ENCODE measurements at places on chromosomes 5 and 9.

DNA sequence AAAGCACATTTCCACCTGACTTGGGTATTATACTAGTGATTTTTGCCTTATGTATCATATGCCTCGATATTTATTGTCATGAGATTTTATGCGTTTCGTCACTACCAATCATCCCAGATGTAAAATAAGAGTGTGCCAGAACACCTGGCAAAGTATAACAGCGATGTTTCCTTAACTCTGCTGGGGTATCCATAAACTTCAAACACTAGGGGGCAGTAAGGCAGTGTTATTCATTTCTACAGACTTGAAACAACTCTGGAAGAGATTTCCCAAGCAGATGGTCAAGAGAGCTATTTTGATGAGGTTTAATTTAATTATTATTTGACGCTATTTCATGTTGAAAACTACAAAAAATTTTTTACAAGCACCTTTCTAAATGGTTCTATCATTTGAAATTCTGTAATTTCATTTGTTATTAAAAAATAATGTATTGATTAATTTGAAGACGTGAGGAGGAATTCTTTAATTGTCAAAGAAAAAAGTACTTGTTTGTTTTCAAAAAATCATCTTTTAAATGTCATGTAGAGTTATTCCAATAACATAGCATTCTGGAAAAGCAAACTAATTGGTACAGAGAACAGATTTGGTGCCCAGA is 388.5 kb upstream of the CTNND2 start:
- no peaks in the 10 kb centered on the region for H3K36me3 ChIP-seq
- no peak overlapping the region for H3K4me3 ChIP-seq
- H3K27me3 ChIP-seq: no peaks in the 10 kb centered on the region
- no peak overlapping the region for H3K27ac ChIP-seq

DNA sequence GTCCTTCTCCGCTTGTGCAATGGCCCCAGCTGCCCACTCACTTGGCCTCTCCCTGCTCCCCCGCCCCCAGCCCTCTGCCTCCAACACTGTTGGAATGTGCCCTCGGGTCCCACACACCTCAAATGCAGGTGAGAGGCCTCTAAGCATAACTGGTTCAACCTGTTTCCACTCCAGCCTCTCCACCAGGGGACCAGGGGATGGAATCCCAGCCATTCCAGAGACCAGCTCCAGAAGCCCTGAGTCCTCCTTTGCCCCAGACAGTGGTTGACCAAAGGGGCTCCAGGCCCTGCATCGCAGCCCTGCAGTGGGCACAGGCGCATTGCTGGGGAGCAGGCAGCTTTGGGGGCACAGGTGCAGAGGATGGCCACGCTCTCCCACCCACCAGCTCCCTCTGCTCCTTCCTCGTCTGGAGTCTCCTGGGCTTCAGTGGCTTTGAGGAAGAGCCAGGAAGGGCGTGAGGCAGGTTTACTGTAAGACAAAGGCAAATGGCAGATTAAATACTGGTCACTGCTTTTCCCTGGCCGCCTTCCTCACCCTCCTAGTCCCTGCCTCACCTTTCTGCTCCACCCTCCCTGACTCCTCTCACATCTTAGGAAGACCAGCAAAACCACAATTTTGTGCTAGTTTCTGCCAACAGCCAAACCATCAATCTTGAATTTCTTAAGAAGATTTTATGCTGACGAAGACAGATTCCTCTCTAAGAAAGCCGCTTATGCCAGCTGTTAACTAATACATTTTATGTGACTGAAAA is 29.1 kb upstream of the IRX2 start:
- no peaks in the 10 kb centered on the region for H3K36me3 ChIP-seq
- no peak overlapping the region for H3K27ac ChIP-seq
- H3K4me1 ChIP-seq: no peaks in the 10 kb centered on the region

DNA sequence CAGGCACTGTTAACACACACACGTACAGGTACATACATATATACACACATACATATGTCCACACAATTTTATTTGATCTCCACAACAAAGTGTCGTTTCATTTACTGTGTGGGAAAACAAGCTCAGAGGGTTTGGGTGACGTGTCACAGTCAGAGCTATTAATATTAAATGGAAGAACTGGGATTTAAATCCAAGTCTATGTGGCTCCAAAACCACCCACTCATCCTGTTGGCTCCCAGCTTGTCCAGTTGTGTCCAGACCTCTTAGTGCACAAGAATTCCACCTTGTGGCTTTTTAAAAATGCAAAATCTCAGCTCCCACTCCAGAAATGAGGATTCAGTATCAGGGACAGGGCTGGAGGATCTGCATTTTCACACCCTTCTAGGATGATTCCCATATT is 52.3 kb upstream of the PTPDC1 start:
- DNase-seq: no peak
- peaks cover 17% of the 10 kb centered on the region for H3K4me1 ChIP-seq
- no peak overlapping the region for H3K27ac ChIP-seq
- H3K36me3 ChIP-seq: no peaks in the 10 kb centered on the region
- no peak overlapping the region for H3K4me3 ChIP-seq

- H3K4me1 ChIP-seq: no peaks in the 10 kb centered on the region
- no peak overlapping the region for H3K4me3 ChIP-seq
- no peaks in the 10 kb centered on the region for H3K27me3 ChIP-seq
- no peak overlapping the region for H3K27ac ChIP-seq
These were observed 27.5 kb upstream of the DMAC1 start for GRCh38 chr9:7827056-7827455.

- no peaks in the 10 kb centered on the region for H3K4me1 ChIP-seq
- H3K4me3 ChIP-seq: no peak overlapping the region
These were observed 89.0 kb upstream of the ARAP3 start for GRCh38 chr5:141771031-141771430.

GRCh38 chr5:55232985-55233928 is at the start of gene CCNO:
TSS of gene CCNO (minus strand) at chr5:55233608. CDS start at chr5:55233523, 85 bp downstream.
- peak within 1 kb of the TSS; percentile 58 for H3K4me3 ChIP-seq
- peaks cover 19% of the 10 kb centered on the region for H3K27me3 ChIP-seq
- no peak for DNase-seq
- H3K27ac ChIP-seq: no peak within 1 kb of the TSS
- H3K4me1 ChIP-seq: peaks cover 41% of the 10 kb centered on the region

- no peaks in the 10 kb centered on the region for H3K36me3 ChIP-seq
- no peak overlapping the region for H3K4me3 ChIP-seq
- no peaks in the 10 kb centered on the region for H3K4me1 ChIP-seq
- no peak overlapping the region for H3K27ac ChIP-seq
- DNase-seq: peak; percentile 18
These were observed 73.8 kb upstream of the TBC1D2 start for GRCh38 chr9:98329281-98329680.

DNA sequence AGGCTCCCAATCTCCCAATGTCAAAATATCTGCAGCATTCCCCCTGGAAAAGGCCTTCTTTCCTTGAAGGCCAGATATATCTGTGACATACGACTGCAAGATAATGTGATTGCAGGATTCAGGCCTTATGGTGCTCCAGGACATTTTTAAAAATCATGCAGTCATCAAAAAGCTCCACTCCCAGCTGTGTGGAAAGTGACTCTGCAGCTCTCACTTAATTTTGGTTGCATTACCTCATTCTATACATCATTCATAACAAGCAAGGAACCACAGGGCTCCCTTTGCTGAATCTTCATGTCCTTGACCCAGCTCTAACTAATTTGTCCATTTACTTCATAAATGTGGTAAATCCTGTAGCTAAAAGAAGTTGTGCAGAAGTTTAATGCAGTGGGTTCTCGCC is 386.2 kb upstream of the SLC30A5 start:
- H3K36me3 ChIP-seq: no peaks in the 10 kb centered on the region
- no peak overlapping the region for H3K4me3 ChIP-seq
- no peak for DNase-seq
- no peak overlapping the region for H3K27ac ChIP-seq
- H3K27me3 ChIP-seq: no peaks in the 10 kb centered on the region
- peaks cover 14% of the 10 kb centered on the region for H3K4me1 ChIP-seq

- no peaks in the 10 kb centered on the region for H3K4me1 ChIP-seq
- H3K36me3 ChIP-seq: no peaks in the 10 kb centered on the region
- H3K27ac ChIP-seq: no peak overlapping the region
- H3K4me3 ChIP-seq: no peak overlapping the region
These were observed 88.4 kb downstream of the PTCD2 start for GRCh38 chr5:72408603-72409002.

- H3K36me3 ChIP-seq: no peaks in the 10 kb centered on the region
- peak overlapping the region; percentile 89 for H3K27ac ChIP-seq
- DNase-seq: no peak
These were observed 1.0 kb upstream of the PTBP3 start for GRCh38 chr9:112334432-112334841.

- no peak overlapping the region for H3K27ac ChIP-seq
- H3K36me3 ChIP-seq: no peaks in the 10 kb centered on the region
- peaks cover 15% of the 10 kb centered on the region for H3K4me1 ChIP-seq
- DNase-seq: peak; percentile 64
These were observed 83.3 kb upstream of the COL5A1 start for GRCh38 chr9:134558124-134558905.

GRCh38 chr5:181207214-181207959 is 2.4 kb upstream of the TRIM7 start:
- H3K27ac ChIP-seq: peak overlapping the region; percentile 87
- no peak for DNase-seq
- peak overlapping the region; percentile 64 for H3K4me3 ChIP-seq
- H3K27me3 ChIP-seq: no peaks in the 10 kb centered on the region

- H3K27ac ChIP-seq: no peak overlapping the region
- DNase-seq: no peak
- H3K4me1 ChIP-seq: no peaks in the 10 kb centered on the region
- no peaks in the 10 kb centered on the region for H3K36me3 ChIP-seq
- no peak overlapping the region for H3K4me3 ChIP-seq
These were observed 147.8 kb downstream of the TMEM38B start for GRCh38 chr9:105842023-105842644.

DNA sequence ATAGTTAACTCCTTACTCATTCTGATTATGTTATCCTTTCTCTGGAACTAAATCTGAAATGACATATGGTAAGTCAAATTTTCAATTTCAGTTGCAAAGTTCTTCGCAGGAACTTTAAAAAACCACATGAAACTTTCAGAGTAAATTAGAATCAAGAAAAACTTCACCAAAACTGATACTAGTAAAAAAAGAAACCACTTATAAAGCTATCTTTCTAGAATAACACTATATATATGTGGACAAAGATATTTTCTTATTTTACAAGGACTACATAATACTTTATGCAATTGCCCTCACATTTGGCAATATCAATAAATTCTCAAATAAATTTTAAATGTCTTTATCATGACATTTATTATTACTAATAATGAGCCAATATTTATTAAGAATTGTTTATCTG is 1847.1 kb upstream of the NUDT12 start:
- H3K27me3 ChIP-seq: no peaks in the 10 kb centered on the region
- DNase-seq: no peak
- H3K27ac ChIP-seq: no peak overlapping the region
- H3K36me3 ChIP-seq: no peaks in the 10 kb centered on the region
- no peaks in the 10 kb centered on the region for H3K4me1 ChIP-seq

GRCh38 chr5:173330338-173331206 is 2.4 kb upstream of the STC2 start:
- DNase-seq: no peak
- no peak overlapping the region for H3K4me3 ChIP-seq
- H3K36me3 ChIP-seq: no peaks in the 10 kb centered on the region
- peaks cover 37% of the 10 kb centered on the region for H3K4me1 ChIP-seq
- H3K27me3 ChIP-seq: peaks cover 5% of the 10 kb centered on the region

- no peaks in the 10 kb centered on the region for H3K36me3 ChIP-seq
- H3K27me3 ChIP-seq: no peaks in the 10 kb centered on the region
- H3K4me3 ChIP-seq: peak within 1 kb of the TSS; percentile 61
- no peak for DNase-seq
- H3K4me1 ChIP-seq: peaks cover 57% of the 10 kb centered on the region
These were observed at the start of gene OLFML2A for GRCh38 chr9:124776954-124777648. TSS of gene OLFML2A (plus strand) at chr9:124777133. CDS start at chr9:124777271, 138 bp downstream.

Measured in vagina (tissue), 2 donors.